ENCODE measurements at places on chromosomes 7 and 10.

DNA sequence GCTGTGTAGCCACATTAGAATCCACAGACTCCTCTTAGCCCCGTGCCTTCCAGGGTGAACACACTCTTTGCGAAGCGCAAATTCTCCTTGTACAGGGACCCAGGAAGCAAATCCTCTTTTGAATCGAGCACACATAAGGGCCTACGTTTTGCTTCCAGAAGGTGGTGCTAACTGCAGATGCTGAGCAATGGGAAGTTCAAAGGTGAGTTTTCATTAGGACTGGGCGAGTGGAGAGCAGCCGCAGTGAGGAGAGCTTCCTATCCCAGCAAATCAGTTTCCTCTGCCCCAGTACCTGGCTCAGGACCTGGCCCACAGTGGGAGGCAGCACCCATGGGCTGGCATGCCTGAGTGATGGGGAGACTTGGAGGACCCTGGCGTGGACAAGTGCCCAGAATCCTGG lies 23.5 kb upstream of the GPR26 start:
- DNase-seq: no peak

DNA sequence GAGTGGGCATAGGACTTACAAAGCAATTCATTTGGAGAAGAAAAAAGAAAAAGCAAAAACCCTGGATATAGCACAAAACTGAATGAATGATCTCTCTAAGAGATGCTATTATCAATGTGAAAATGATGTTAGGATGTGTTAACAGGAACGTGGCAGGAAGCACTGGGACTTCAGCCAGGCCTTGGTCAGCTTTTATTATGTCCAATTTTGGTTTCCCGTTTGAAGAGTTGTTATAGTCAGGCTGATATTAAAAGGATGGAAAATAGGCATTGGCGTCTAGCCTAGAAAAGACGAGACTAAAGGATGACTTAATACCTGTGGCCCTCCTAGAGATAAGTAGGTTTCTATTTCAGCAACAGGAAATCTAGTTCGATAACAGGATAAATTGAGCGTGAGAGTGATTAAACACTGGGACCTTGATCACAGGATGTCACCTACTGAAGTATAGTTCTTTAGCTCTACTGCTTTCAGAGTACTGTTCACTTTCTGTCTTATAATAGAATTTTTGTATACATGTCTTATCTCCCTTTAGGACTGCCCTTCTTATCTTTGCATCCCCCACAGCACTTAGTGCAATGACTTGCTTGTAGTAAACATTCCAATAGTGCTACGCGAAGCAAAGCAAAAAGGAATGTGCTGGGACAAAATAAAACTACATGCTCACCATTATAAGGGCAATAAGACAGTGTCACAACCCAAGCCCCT lies 99.8 kb upstream of the AGBL3 start:
- no peak for DNase-seq

DNA sequence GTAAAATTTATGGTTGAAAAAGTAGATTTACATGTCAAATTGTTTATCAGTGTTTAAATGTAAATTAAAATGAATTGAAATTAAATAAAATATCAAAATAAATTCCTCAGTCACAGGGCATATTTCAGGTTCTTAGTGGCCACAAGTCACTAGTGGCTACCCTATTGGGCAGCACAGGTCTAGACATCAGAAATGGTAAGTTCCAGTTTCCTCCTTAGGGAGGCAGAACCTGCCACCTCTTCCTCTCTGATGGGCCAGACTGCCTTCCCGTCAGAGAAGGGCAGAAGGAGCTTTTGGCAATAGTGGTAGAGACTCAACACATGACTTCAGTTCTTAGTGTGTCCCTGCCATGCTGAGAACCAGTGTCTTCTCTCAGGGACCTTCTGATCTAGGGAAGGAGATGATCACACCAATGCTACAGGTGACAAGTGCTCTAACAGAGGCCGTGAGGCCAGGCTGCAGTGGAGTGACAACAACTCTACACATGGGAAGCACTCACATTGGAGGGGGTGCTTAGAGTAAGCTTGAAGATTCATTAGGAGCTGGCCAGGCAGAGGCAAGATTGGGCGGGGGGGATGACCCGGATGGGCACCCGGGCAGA lies 14.4 kb upstream of the PCBD1 start:
- no peak for DNase-seq

DNA sequence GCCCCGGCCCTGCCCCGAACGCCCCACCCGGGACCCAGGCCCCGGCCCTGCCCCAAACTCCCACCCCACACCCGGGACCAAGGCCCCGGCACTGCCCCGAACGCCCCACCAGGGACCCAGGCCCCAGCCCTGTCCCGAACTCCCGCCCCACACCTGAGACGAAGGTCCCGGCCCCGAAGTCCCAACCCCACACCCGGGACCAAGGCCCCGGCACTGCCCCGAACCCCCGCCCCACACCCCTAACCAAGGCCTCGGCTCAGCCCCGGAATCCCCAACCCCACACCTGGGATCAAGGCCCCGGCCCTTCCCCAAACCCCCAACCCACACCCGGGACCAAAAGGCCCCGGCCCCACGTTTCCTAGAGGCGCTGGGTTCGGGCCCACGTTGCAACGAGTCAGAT lies 1.1 kb upstream of the LARP4B start:
- DNase-seq: no peak

GRCh38 chr7:130363026-130363847 lies 17.1 kb upstream of the CPA1 start:
- DNase-seq: no peak

- no peak for DNase-seq
Observed at GRCh38 chr10:28906934-28907333, 229.6 kb downstream of the BAMBI start.

GRCh38 chr10:93496322-93497041 lies at the start of gene CEP55:
Gene CEP55, plus strand, starts transcription at chr10:93496612. Its CDS starts 3,440 bp downstream, at chr10:93500052.
- peak; percentile 52 for DNase-seq

- no peak for DNase-seq
Observed at GRCh38 chr10:117570880-117571279, 28.3 kb downstream of the EMX2 start.

DNA sequence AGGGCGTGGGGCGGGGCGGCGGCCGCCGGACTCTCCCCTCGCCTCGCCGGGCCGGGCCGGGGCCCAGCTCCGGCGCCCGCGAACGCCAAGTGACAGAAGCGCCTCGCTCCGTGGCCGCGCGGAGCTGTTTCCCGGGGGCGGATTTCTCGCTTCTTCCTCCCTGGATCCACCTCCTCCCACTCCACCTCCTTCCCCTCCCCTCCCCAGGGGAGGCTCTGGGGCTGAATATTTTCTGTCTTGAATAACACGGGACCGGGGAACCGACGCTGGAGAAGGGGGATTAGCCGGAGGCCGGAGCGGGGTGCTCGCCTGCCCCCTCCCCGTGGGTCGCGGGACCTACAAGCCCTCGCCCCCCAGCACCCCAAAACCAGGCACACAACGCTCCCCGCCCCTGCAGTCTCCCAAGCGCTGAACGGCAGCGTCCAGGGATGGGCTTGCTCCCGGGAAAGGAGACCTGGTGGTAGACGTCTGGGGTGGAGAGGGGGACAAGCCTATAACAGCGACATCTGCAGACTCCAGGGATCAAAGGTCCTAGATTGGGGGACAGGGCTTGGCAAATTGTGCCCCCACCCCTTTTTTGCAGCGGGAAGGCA lies at the start of gene ARHGAP21:
Gene ARHGAP21 (minus strand): TSS at position 100 of the 593 bp plus-strand sequence. CDS start 1,988 bp downstream, outside the sequence.
- no peak for DNase-seq

GRCh38 chr10:30000802-30001571 lies 58.4 kb downstream of the JCAD start:
- no peak for DNase-seq

DNA sequence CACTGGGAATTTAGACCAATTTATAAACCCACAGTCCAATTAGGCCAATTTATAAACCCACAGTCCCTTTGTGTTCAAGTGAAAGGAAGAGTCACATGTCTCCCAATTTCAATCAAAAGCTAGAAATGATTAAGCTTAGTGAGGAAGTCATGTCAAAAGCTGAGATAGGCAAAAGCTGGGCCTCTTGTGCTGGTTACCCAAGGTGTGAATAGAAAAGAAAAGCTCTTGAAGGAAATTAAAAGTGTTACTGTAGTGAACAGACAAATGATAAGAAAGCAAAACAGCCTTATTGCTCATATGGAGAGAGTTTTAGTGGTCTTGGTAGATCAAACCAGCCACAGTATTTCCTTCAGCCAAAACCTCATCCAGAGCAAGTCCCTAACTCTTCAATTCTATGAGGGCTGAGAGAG lies 245.0 kb downstream of the HDAC9 start:
- no peak for DNase-seq

DNA sequence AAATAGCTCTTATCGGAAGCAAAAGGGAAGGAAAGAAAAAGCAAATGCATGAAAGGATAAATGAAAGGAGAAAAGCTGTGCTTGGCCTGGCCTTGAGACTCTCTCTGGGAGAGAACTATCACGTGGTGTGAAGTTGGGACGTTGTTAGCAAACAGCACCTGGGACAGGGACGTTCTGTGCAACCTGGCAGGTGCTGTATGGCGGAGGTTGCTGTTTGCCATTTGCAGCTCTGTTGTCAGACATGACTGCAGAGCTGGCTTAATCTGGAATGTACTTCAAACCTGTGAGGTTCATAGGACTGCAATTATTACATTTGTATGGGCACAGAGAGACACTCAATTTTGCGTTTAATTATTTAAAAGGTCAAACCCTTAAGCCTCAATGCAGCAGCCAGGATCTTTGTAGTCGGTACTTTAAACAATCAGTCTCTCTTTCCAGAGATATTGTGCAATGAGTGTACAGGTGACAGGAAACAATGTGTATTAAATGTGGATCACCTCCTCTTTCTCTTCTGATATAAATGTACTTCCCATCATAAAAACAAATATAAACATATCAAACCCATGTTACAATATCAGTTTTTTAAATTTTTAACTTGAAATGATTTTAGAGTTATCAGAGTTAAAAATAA lies 800.5 kb upstream of the KCND2 start:
- no peak for DNase-seq

GRCh38 chr10:129709627-129710509 lies 242.8 kb downstream of the MGMT start:
- DNase-seq: no peak

GRCh38 chr10:20473023-20473760 lies 423.9 kb downstream of the NEBL start:
- no peak for DNase-seq

DNA sequence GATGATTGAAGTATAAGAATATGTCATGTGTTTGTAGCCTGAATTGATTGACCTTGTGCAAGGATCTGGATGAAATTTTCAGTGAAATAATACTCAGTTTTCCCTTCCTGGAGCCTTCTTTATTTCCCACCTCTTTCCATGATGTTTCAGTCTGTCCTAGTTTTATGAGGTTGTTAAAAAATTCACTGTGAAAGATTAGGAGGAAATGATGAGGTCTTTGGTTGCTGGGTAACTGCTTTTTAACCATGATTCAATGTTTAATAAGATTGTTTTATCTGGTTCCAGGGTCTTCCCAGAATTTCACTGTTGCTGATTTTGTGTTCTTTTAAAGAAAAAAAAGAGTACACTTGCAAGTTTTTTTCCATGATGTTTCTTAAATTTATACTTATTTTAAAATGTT lies 221.5 kb downstream of the MBL2 start:
- no peak for DNase-seq

- no peak for DNase-seq
Observed at GRCh38 chr7:131934452-131934851, 378.0 kb upstream of the PODXL start.

GRCh38 chr7:131487217-131487616 lies 69.2 kb downstream of the PODXL start:
- no peak for DNase-seq

DNA sequence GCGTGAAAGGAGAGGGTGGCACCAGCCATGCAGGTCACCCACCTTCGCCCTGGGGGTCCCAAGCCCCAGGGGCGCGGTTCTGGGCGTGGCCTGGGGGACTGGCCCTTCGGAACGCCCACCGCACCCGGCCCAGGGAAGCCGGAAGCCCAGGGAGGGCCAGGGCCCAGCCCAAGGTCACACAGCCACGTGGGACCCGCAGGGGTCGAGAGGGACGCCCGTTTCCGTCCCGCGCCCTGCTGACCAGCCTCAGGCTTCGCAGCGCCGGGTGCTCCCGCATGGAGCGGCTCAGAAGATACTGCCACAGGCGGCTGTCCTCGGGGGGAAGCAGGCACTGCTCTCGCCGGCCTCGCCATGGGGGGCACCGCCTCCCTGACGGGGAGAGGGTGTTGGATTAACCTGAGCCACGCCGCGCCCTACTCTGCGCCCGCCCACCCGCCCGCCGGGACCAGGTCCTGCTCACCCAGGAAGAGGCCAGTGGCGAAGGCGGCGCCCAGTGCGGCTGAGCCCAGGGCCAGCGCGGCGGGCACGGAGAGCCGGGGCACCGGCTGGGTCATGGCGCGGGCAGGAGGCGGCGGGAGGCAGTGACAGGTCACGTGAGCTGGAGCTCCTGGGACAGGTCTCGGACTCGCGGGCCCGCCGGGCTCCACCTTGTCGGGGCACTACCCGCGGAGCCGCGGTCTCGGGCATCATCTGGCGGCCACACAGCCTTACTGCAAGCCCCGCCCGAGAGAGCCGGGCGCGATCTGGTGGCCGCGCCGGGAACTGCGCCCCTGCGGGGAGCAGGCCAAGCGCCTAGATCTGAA lies at the start of gene COMTD1:
Gene COMTD1 (minus strand): TSS at position 583 of the 803 bp plus-strand sequence. CDS start 29 bp downstream, at position 554.
- DNase-seq: no peak

GRCh38 chr10:62582101-62582705 lies 208.0 kb downstream of the ZNF365 start:
- DNase-seq: no peak

- no peak for DNase-seq
Observed at GRCh38 chr10:72022228-72022627, 58.0 kb downstream of the CHST3 start.

DNA sequence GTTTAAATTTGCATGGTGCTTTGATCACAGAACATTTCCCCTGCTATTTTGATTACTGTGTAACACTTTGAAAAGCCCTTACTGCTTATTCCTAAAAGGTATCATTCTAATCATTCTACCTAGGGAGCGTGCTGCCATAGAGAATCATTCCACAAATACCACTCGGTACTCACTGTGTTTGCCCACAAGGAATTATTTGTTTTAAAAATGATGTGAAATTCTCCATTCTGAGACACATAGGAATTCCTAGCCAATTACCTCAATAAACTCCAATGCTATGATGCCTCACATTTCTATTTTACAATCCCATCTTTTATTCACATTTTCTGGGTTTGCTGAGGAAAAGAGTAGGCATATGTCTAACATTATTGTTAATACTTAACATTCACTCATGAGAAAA lies 16.2 kb upstream of the TES start:
- DNase-seq: no peak

- DNase-seq: no peak
Observed at GRCh38 chr10:110762849-110763211, 108.9 kb upstream of the PDCD4 start.

DNA sequence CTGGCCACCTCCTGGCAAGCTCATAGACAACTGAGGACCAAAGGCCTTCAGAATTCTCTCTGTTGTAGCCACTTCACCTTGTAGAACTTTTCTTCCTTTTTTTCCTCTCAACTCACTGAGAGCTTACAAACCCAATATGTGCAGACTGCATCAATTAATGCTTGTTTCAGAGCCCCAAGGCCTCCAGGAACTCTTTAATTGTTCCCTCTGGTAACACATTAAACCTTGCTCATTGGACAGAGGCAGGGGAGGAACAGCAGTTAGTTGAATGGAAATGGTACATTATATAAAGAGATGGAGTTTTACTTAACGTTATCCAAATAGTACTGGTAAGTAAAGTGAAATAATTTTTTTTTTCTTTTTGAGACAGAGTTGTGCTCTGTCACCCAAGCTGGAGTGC lies 25.2 kb downstream of the STMP1 start:
- no peak for DNase-seq

- DNase-seq: no peak
Observed at GRCh38 chr10:89421018-89421476, 6.7 kb downstream of the IFIT5 start.

Measured in SIG-M5 (cell line).